SK-N-SH (cell line): ENCODE measurements at places on chromosomes 11 and 22. TPM values are rescaled to one million over a fixed set of nuclear protein-coding genes. Genes with fewer than 3 reads are reported as not detected.

TRPM5 gene
- polyA plus RNA-seq, result not detected in 2 replicates

CLCF1 gene
- polyA plus RNA-seq, result 27.0 and 27.7 TPM in 2 replicates

SCN3B gene
- polyA plus RNA-seq, result 0.23 and 0.44 TPM in 2 replicates

KDM2A gene
- 28.4 and 30.8 TPM in 2 replicates for polyA plus RNA-seq

ANGPTL5 gene
- polyA plus RNA-seq, result not detected in 2 replicates

BCO2 gene
- 0.87 and 1.2 TPM in 2 replicates for polyA plus RNA-seq

STX5 gene
- polyA plus RNA-seq, result 24.2 and 27.4 TPM in 2 replicates

MMP12 gene
- 2.0 and 2.8 TPM in 2 replicates for polyA plus RNA-seq

ZNF74 gene
- polyA plus RNA-seq, result 8.0 and 9.9 TPM in 2 replicates

ACTN3 gene
- 0.02 and 0.03 TPM in 2 replicates for polyA plus RNA-seq

DERL3 gene
- not detected in 2 replicates for polyA plus RNA-seq
